SJSA1 (cell line): ENCODE measurements at places on chromosomes 7 and 10.

DNA sequence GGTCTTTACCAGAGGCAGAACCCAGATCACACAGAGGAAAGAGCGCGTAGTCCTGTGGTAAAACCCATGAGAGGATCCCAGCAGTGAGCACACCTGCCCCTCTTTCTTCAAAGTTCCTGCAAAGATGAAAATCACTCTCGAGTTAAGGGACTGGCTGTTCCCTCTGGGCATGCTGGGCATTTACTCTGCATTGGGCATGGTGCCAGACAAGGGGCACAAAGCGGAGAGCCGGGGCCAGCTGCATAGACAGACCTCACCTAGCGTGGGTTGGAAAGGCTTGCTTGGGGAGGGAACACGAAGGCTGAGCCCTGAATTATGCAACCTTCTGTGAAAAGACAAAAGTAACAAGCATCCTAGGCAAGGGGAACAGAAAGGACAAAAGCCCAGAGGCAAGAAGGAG is 120.0 kb upstream of the TCERG1L start:
- no peak for DNase-seq

- no peak for DNase-seq
Observed at GRCh38 chr10:118497227-118497626, 98.2 kb downstream of the PRLHR start.

DNA sequence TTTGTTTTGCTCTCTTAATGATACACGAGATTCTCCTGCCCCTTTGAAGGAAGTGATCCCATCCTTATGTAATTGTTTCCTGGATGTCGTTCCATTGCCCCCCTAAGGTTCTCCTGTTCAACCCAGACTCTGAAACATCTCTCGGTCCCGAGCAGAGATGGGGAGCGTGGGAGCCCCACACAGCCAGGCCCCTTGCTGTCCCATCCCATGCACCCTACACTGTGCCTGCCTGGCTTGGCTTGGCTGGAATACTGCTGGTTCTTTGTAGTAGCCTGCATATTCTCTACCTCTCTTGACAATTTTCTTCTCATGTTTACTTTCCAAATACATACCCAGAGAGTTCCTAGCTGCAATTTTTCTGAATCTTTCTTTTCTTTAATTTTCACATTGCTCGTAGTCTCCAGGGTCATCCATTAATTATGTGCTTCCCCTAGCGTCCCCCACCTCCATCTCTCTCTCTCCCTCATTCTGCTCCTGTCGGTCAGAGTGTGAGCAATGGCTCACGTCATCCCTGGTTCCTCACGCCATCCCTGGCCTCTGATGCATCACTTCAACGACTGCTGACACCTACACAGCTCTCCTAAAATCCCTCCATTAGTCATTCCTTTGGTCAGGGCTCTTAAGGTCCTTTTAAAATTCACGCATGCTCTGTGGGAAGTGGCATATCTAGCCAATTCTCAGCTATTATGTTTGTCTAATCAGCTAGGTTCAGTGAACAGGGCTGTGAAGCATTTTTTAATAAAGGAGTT is 32.5 kb upstream of the GPR158 start:
- DNase-seq = no peak

GRCh38 chr7:78197447-78197846 is 398.9 kb downstream of the PHTF2 start:
- no peak for DNase-seq

GRCh38 chr7:143395187-143396149 is 13.2 kb downstream of the EPHA1 start:
- no peak for DNase-seq

DNA sequence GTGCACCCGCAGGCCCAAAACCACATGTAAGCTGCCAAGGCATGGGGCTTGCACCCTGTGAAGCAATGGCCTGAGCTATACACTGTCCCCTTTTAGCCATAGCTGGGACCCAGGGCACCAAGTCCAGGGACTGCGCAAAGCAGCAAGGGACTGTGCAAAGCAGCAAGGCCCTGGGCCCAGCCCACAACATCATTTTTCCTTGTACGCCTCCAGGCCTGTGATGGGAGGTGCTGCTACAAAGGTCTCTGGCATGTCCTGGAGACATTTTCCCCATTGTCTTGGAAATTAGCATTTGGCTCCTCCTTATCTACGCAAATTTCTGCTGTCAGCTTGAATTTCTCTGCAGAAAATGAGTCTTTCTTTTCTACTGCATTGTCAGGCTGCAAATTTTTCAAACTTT is 24.8 kb downstream of the ARHGAP19 start:
- DNase-seq = no peak

GRCh38 chr7:41256186-41256945 is 446.5 kb downstream of the INHBA start:
- DNase-seq = peak; percentile 41

- DNase-seq = peak; percentile 81
Observed at GRCh38 chr10:43420369-43421200, 11.6 kb upstream of the HNRNPF start.

DNA sequence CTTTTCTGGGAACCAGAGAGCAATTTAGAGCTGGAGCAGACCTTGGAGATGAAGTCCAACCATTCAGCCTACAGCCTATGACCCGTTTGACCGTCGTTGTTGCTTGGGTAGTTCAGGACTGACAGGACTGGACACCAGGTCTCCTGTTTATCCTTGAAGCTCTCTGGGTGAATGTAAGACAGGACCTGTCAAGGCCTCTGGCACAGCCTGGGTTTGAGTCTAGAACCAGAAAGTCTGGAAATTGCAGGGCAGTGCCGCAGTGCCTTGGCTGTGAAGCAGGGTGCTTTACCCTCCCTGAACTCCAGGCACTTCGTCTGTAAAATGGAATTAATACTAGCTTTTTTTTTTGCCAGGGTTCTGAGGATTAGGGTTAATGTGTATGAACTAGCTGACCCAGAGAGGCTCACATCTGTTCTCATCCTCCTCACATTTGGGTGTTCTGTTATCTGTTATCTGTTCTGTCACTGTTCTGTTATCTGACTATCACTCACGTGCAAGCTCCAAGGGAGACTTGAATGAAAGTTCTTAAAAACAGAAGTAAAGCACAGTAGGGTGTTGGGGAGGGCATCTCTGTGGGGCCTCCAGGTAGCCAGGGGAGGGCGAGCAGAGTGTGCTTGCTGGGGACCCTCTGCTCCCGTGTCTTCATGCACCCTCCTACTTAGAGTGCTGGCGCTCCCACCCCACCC is 9.9 kb downstream of the BLVRA start:
- no peak for DNase-seq

GRCh38 chr7:8215648-8216333 is 46.2 kb downstream of the ICA1 start:
- no peak for DNase-seq

DNA sequence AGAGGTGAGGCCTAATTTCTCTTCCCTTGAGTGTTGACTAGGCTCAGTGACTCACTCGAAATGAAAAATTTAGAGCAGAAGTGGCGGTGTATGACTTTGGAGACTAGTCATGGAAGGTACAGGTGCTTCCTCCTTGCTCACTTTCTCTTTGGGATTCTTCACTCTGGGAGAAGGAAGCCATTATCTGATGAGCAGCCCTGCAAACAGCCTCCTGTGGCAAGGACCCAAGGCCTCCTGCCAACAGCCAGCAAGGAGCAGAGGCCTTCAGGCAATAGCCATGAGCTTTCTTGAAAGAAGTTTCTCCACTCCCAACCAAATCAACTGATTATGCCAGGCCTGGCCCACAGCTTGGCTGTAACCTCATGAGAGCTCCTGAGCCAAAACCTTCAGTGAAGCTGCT is 369.6 kb upstream of the VWC2 start:
- DNase-seq = no peak

DNA sequence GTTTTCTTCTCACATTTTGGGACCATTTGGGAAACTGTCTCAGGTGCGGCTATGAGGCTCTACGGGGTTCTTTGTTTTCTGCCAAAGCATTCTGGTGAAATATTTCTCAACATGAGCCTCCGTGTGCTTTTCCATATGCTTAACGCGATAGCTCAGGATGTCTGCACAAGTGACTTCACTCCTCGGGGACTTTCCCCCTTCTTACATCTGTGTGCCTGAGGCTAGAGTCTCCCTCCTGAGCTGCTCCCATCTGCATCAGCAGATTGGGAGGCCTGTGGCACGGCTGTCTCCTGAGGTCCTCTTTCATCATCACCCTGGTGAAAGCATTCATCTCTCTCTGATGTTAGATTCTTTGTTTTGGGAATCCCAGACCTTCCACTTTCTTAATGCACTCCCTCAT is 1190.9 kb downstream of the TYW1 start:
- DNase-seq = no peak

DNA sequence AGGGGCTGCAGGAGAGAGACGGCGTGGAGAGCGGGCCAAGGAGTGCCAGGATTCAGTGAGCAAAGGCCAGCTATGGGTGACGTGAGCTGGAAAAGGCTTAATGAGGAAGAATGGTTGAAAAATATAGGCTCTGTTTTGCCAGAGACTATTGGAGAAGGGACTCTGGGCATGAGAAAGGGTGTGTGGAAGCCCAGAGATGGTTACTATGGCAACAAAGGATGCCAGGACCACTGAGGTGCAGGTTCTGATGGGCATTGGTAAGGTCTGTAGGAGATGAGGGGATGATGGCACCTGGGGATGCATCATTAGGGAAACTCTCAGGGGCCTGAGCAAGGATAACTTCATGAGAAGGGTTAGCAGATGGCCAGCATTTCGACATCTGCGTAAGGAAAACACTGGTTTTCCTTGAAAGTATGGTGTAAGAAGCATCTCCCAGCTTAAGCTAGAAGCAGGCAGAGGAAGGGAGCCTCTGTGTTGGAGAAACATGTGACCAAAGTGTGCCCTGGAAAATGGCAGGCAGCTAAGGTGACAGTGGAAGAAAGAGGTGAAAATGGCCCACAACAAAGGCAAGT is 21.6 kb upstream of the FAM180A start:
- no peak for DNase-seq

- DNase-seq = no peak
Observed at GRCh38 chr7:25877802-25878789, 273.9 kb upstream of the NFE2L3 start.

DNA sequence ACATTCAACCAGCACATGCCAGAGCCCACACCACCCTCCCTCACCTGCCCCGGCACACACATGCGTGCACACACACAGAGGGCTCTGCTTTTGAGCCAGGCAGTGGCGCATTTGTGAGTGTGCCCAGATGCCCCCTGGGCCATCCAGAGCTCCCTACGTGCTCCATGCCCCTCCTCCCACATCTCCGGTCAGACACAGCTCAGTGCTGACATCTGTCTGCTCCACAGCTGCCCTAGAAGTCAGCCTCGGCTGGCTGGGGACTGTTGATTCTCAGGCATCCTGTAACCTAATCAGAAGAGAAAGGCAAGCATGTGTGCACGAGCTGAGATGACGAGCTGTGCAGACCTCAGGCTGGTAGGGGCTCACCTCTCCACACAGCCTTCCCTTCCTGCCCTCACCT is 135.1 kb downstream of the ZMIZ1 start:
- DNase-seq = no peak

DNA sequence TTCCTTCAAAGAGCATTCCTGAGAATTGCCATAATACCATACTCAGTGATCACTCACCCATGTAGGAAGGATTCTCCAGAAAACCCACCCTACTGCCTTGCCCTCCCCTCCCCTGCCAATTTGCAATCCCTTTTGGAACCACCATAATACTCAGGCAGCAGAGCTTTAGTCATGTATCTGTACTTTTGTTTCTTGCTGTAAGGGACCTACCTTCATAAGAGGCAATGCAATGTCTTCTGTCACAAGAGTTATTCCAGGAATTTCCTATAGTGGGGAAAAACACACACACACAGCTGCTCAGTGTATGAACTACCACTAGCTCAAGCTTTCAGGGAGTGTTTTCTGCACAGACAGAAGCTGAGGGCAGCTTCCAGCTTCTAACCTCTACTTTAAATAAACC is 67.0 kb downstream of the GSAP start:
- DNase-seq = no peak

- no peak for DNase-seq
Observed at GRCh38 chr10:97842656-97843280, 6.9 kb upstream of the GOLGA7B start.

- no peak for DNase-seq
Observed at GRCh38 chr7:22992874-22993840, 20.8 kb downstream of the HYCC1 start.

DNA sequence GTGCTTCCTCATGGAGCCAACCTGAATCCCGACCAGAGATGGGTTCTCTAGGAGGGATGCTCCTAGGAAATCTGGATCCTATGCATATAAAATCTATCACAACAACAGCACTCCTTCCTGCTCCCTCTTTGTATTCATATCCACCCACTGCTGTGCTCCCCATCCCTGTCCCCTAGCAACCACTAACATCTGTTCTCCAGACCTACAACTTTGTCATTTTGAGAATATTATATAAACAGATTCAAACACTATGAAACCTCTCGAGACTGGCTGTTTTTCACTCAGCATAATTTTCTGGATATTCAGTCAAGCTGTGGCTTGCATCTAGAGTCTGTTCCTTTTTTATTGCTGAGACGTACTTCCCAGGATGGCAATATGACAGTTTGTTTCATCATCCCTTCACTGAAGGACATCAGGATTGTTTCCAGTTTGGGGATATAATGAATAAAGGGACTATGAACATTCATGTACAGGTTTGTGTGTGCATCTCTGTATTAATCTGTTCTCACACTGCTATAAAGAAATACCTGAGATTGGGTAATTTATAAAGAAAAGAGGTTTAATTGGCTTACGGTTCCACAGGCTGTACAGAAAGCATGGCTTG is 36.0 kb upstream of the PRR15 start:
- DNase-seq = no peak

GRCh38 chr7:74175340-74175739 is 1.2 kb downstream of the EIF4H start:
- DNase-seq = no peak

GRCh38 chr7:13852281-13852968 is 137.0 kb downstream of the ETV1 start:
- no peak for DNase-seq

DNA sequence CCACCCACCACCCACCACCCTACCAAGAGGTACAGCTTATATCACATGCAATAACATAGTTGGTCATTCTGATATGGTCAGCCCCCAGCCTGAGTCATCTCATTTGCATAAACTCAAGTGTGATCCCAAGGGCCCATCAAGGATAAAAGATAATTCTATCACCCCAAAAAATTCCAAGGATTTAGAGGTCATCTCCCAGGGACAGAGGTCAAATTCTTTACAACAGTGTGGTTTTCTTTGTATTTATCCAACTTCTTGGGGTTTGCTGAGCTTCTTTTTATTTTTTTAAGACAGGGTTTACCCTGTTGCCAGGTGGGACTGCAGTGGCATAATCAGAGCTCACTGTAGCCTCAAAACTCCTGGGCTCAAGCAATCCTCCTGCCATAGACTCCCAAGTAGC is 9.4 kb upstream of the GTPBP10 start:
- no peak for DNase-seq

- DNase-seq = no peak
Observed at GRCh38 chr10:77707570-77707969, 70.0 kb upstream of the KCNMA1 start.
